ENCODE measurements at places on chromosomes 6 and 20.

- no peak for DNase-seq
Observed at GRCh38 chr6:46949632-46950280, 28.0 kb upstream of the ADGRF5 start.

DNA sequence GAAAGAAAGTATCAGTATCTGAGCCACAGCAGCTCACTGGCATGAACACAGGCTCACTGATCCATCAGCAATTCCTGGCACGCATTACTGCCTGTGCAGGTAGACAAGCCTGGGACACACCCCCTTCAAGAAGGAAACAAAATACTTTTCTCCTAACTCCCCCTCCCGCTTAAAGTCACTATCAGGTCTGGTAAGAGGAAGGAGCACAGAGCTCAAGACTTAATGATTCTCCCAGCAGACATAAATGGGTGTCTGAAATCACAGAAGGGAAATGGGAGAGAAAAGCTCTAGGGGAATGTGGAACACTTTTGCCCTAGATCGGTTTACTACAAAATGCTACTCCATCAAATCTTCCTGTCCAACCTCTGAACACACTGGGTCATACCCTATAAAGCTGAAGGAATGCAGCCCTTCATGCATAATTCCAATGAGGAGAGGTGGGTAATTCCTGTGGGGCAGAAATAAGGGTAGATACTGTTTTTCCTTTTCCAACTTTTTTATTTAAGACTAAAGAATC, at the start of gene ADGRF1:
ADGRF1 (minus strand) TSS at position 58 of the 517 bp plus-strand sequence. CDS start 13,271 bp downstream, outside the sequence.
- DNase-seq = no peak

DNA sequence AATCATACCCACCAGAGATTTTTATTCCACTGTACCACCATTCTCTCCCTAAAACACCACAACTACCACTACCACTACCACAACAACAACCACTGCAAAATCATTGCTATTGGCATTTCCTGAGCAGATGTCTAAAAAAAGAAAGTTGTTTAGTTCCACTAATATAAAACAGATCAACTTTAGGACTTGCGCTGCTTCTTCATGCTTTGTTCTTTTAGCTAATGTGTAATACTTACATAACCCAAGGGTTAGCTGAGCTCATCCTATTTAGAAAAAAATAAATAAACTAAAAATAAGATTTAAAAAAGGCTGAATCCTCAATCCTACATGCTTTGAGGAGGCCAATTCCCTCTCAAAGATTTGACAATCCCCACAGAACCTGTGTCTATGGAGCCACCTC, 11.4 kb downstream of the IYD start:
- no peak for DNase-seq

DNA sequence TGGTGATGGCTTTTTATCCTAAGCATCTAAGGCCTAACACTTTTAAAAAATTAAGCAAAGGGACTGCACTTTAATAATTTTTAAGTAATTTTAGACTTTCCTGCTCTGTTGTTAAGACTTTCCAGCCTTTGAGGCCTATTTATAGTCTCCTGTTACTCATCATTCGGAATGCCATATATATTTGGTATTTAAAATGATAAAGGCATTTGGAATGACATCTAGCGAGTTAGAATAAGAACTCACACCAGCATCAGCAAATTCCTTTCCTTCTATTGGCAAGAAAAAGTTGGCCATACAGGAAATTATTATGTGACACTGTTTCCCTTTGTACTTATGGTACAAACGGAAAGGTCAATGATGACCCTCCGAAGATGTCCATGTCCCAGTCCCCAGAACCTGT, 88.1 kb upstream of the STMND1 start:
- no peak for DNase-seq

GRCh38 chr20:37948956-37949355, 46.0 kb downstream of the VSTM2L start:
- no peak for DNase-seq

GRCh38 chr6:55617272-55617671, 38.3 kb upstream of the HMGCLL1 start:
- no peak for DNase-seq

- peak; percentile 54 for DNase-seq
Observed at GRCh38 chr20:35226884-35227681, 593 bp downstream of the MMP24 start.

- no peak for DNase-seq
Observed at GRCh38 chr6:158475344-158476302, 84.3 kb upstream of the TMEM181 start.

- no peak for DNase-seq
Observed at GRCh38 chr6:14995966-14996602, 249.8 kb upstream of the JARID2 start.

- DNase-seq = no peak
Observed at GRCh38 chr6:20242397-20242796, 30.1 kb upstream of the MBOAT1 start.

GRCh38 chr20:37669773-37670236, 24.0 kb upstream of the CTNNBL1 start:
- no peak for DNase-seq

- DNase-seq = no peak
Observed at GRCh38 chr20:51487076-51487475, 55.4 kb downstream of the NFATC2 start.

GRCh38 chr6:166809721-166810120, 146.6 kb downstream of the RNASET2 start:
- DNase-seq = no peak

GRCh38 chr20:64155258-64156135, 8.8 kb upstream of the MYT1 start:
- no peak for DNase-seq

DNA sequence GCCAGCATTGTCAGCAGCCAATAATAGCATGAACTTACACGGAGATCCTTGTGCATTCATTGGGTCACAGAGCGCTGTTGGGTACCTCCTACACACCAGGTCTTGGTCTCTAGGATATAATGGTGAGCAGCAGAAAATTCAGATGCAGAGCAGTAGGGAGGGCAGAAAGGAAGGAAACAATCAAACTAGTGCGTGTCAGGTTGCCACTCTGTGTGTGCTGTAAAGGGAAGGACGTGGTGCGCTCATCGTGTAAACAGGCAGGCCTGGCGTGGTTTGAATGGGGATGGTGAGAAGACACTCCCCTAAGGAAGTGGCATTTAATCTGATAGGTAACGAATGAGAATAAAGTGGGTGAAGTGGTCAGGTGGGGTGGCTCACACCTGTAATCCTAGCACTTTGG, 336.4 kb downstream of the CDH26 start:
- no peak for DNase-seq

GRCh38 chr20:17725094-17725835, 25.5 kb downstream of the BANF2 start:
- DNase-seq = no peak

DNA sequence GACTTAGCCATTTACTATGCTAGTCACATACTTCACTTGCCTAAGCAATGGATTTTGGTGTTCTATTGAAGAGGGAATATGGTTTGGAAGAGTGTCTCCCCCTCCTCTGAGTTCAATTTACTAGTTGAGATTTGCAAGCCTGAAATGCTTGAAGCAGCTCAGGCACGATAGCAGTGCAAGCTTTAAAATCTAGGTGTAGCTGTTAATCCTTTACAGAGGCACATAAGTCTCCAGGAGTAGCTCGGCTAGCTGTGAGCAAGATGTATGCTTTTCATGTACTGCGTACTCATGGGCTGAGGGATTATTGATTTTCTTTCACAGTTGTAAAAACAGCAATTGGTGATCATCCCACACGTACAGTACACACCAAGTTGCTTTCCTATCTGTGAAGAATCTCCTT, 726 bp downstream of the FLRT3 start:
- no peak for DNase-seq
